ENCODE measurements at places on chromosomes 5 and 9. TPM values are rescaled to one million over a fixed set of nuclear protein-coding genes. Genes with fewer than 3 reads are reported as not detected.

DNA sequence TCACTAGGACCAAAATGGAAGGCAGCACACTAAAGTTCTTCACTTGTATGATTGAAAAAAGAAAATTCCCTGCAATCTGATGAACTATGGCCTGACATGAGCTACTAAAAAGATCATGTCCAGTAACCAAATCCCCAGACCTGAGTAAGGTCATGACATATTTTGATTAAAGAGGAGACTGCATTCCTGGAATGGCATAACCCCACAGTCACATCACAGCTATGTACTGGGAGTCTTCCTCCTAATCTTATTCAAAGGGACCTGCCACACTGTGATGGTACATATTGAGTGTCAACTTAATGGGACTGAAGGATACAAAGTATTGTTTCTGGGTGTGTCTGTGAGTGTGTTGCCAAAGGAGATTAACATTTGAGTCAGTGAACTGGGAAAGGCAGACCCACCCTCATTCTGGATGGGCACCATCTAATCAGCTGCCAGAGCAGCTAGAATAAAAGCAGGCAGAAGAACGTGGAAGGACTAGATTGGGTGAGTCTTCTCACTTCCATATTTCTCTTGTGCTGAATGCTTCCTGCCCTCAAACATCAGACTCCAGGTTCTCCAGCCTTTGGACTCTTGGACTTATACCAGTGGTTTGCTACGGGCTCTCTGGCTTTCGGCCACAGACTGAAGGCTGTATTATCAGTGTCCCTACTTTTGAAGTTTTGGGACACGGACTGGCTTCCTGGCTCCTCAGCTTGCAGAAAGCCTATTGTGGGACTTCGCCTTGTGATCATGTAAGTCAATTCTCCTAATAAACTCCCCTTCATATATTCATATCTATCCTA, 345.0 kb downstream of the TMEM38B start:
- no peaks in the 10 kb centered on the region for H3K36me3 ChIP-seq
- H3K27me3 ChIP-seq, result no peaks in the 10 kb centered on the region
- no peak overlapping the region for H3K4me3 ChIP-seq
- DNase-seq, result no peak

HMGCS1 gene
- 263 TPM for total RNA-seq

DNA sequence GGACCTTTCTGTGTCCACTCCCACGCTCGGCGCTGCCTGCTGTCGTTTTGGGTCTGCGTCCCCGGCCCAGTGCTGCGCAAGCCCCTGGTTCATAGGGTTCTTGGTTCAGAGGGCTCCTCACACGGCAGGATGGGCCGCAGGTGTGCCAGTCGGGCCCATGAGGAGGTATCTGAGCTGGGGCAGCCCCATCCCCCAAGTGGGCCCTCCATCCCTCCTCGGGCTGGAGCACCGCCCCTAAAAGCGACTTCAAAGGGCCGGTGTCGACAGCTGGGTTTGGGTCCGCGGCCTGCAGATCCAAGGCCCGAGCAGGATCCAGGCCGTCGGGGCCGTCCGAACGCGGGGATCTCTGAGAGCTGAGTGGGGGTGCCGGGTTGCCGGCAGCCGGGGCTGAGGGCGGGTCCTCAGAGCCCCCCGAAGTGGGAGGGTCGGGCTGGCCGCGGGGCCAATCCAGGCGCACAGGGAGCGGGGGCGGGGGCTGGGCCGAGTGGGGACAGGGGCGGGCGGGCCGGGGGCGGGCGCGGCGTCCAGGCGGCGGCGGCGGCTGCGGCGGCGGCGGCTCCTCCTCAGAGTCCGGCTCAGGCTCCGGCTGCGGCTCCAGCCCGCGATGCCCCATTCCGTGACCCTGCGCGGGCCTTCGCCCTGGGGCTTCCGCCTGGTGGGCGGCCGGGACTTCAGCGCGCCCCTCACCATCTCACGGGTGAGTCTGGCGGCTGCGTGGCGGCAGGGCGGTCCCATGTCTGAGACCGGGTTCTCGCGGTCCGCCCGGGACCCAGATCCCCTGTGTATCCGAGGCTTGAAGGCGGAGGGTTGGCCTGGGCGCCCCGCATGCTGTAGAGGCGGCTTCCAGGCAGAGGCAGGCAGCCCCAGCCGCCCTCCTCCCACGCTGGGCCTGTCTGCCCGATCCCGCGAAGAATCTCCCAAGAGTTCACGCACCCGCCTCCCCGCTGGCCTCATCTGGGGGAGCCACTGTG, at the start of gene PDLIM4:
Gene PDLIM4 (plus strand): TSS at position 566 of the 971 bp plus-strand sequence. CDS start 39 bp downstream, at position 605.
- H3K27ac ChIP-seq, result peak within 1 kb of the TSS; percentile 58
- H3K4me3 ChIP-seq, result peak within 1 kb of the TSS; percentile 74
- DNase-seq, result peak; percentile 46
- peaks cover 39% of the 10 kb centered on the region for H3K4me1 ChIP-seq
- peaks cover 26% of the 10 kb centered on the region for H3K36me3 ChIP-seq

DNA sequence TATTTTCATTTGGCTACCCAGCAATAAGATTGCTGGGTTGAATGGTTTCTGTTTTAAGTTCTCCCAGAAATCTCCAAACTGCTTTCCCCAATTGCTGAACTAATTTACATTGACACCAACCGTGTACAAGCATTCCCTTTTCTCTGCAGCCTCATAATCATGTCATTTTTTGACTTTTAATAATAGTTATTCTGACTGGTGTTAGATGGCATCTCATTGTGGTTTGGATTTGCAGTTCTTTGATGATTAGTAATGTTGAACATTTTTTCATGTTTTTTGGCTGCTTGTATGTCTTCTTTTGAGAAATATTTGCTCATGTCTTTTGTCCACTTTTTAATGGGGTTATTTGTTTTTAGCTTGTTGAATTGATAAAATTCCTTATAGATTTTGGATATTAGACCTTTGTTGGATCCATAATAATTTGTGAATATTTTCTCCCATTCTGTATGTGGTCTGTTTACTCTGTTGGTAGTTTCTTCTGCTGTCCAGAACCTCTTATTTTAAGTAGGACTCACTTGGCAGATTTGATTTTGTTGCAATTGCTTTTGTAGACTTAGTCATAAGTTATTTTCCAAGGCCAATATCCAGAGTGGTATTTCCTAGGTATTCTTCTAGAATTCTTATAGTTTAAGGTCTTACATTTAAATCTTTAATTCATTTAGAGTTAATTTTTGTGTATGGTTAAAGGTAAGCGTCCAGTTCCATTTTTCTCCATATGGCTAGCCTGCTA, 793.7 kb downstream of the BRINP1 start:
- no peaks in the 10 kb centered on the region for H3K4me1 ChIP-seq
- no peak overlapping the region for H3K4me3 ChIP-seq
- no peak for DNase-seq
- no peaks in the 10 kb centered on the region for H3K36me3 ChIP-seq
- no peak overlapping the region for H3K27ac ChIP-seq

- no peak overlapping the region for H3K27ac ChIP-seq
- H3K4me3 ChIP-seq, result no peak overlapping the region
- no peaks in the 10 kb centered on the region for H3K4me1 ChIP-seq
Observed at GRCh38 chr9:100880284-100880683, 148.2 kb upstream of the PLPPR1 start.

GRCh38 chr5:80607832-80608231, 37.8 kb upstream of the ANKRD34B start:
- no peak for DNase-seq
- H3K36me3 ChIP-seq, result no peaks in the 10 kb centered on the region
- no peak overlapping the region for H3K27ac ChIP-seq
- no peaks in the 10 kb centered on the region for H3K4me1 ChIP-seq

LVRN gene
- total RNA-seq, result 0.14 TPM

FOXD4L6 gene
- 0.28 TPM for total RNA-seq

DND1 gene
- total RNA-seq, result 2.8 TPM

DNA sequence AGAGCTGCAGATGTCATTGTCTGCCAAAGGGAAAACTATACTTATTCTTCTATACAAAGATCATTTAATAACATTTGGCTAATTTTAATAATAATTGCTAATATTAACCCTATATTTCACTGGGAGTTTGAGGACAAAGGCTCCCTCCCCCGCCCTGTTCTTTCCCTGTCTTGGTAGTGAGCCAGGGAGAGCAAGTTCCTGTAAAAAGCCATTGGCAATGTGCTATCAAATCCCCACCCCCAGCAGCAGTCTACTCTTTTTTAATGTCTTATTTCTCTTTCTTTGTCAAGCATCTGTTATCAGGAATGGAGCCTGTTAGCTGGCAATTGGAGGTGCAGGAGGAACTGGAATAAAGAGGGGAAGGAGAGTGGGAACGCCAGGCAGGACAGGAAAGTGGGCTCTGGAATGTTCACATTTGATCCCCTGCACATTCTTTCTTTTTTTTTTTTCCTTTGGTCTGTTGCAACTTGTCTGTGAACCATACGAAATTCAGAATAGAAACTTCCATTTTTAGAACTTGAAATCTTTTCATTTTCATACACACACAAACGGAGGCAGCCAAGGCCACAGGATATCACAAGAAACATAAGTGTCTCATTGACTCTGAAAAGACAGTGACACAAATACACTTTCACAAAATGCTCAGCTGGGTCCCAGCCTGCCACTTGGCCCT, 664.8 kb upstream of the ZNF608 start:
- H3K4me3 ChIP-seq, result peak overlapping the region; percentile 50
- peak overlapping the region; percentile 96 for H3K27ac ChIP-seq
- H3K4me1 ChIP-seq, result peaks cover 53% of the 10 kb centered on the region
- peak; percentile 58 for DNase-seq
- H3K36me3 ChIP-seq, result peaks cover 34% of the 10 kb centered on the region

- no peak overlapping the region for H3K4me3 ChIP-seq
- peaks cover 50% of the 10 kb centered on the region for H3K4me1 ChIP-seq
- peaks cover 18% of the 10 kb centered on the region for H3K36me3 ChIP-seq
- no peak overlapping the region for H3K27ac ChIP-seq
Observed at GRCh38 chr5:16902846-16903245, 33.2 kb downstream of the MYO10 start.
